ENCODE measurements at places on chromosomes 6 and 20.

DNA sequence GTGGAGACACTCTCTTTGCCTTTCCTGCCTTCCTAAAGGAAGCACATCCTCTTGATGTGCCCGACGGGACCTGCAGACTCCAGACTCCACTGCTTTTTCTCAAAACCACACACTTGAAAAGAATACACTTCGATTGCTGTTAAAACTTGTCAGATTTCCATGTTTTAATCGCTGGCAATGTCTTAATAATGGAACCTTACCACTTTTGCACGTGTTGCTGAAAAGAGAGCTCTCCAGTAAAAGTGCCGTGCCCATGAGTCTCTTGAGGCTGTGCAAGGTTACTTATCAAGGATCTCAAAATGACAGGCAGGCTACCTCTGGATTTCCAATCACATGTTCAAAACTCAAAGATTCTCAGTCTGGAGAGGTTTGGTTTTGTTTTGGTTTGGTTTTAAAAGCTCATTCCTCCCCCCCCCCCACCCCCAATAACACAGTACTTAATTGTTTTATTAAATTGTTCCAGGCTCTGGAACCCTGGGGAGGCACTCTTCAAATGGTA is 12.0 kb upstream of the TFAP2A start:
- no peak for DNase-seq

GRCh38 chr6:159999240-159999671 is 30.4 kb downstream of the IGF2R start:
- DNase-seq = no peak

DNA sequence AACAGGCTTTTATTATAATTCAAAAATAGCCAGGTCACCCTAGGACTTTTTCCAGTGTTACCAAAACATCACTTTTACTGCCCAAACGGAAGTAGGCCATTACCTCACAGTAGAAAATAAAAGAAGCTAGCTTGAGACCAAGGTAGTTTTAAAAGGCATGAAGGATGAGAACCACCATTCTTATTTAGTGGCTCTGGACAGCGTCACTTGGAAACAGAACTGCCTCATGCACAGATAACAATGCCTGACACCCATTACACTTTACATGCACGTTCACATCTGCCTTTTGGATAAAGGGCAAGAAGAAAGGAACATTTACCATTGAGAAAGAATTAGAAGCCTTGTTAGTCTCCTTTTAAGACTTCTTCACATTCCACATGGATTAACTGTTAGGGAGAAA is 1.9 kb upstream of the PAQR8 start:
- no peak for DNase-seq

GRCh38 chr20:36197271-36197670 is 39.0 kb upstream of the AAR2 start:
- no peak for DNase-seq

DNA sequence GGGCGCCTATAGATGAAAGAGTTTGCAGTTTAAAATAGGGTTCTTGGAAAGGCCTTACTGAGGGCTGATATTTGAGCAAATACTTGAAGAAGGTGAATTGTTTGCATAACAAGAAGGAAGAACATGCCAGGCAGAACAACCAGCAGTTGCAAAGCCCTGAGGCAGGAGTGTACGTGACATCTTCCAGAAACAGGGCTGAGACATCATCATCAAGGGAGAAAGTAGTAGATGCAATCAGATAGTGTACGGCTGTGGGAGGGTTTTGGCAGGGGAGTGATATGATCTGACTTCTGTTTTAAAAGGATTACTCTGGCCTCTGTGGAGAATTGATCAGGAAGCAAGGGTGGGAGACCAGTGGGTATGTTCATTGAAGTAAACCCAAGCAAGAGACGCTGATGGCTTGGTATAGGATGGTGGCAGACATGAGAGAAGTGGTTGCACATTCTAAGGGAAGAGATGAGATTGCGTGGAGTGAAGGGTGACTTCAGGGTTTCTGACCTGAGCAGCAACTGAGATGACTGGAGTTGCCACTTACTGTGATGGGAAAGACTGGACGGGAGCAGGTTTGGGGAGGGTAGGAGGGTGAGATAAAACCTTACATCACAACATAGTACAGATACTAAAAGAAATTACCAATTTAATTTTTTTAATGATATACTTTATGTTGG is 28.8 kb downstream of the RIOK1 start:
- no peak for DNase-seq

DNA sequence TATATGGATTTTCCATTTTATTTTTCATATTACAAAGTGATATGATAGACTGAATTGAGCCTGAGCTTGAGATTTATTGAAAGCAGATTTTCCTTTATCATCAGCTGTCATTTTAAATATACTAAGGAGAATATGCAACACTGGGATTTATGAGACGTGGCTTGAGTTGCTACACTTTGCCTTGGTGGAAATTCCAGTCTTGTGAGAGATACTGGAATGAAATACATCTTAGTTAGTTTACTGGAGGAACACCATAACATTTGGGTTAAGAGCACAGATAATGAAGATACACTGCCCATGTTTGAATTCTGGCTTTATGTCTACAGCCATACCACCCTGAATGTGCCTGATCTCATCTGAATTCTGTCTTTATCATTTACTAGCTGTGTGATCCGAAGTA is 86.5 kb upstream of the IFNGR1 start:
- DNase-seq = no peak

DNA sequence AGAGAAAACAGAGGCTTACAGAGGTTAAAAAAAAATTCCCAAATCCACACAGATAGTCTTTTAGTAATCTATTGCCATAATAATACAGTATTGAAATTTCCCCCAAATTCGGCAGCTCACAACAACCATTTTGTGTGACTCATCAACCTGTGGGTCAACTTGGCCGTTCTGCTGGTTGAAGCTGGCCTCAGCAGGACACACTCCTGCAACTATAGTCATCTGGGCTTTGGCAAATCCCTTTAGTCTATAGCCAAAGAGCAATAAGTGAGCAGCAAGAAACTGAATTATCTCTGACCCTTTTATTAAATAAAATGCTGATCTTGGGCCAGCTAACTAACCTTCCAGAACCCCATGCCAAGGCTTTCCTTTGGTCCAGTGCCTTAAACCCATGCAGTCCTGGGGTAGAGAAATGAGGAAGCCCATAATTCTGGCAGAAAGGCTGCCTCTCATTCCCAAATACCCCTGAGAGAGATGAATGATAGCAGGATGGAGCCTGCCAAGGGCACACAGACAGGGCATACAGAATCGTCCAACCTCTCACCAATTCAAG is 17.2 kb upstream of the SNAP25 start:
- DNase-seq = no peak

GRCh38 chr20:52105442-52106422 is 85.8 kb downstream of the ZFP64 start:
- DNase-seq = no peak

DNA sequence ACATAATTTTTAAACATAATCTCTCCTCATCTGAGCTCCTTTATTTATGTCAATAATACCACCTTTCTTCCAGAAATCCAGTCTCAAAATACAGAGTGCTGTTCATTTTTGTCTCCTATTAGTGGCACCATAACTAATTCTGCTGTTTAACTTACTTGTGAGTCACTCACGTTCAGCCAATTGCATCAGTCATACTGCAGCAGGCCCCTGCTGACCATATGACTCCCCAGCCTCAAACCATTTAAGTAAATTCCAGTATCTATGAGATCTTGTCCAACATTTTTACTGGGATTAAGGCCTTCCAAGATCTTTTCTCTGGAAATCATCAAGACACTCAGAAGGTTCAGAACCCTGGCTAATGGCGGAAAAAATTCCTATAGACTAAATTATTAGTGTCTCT is 982.2 kb upstream of the MAP3K7 start:
- DNase-seq = no peak

- DNase-seq = no peak
These were observed 76.6 kb downstream of the PKHD1 start for GRCh38 chr6:52010806-52011205.

GRCh38 chr6:90442366-90442765 is 144.5 kb downstream of the MAP3K7 start:
- no peak for DNase-seq

DNA sequence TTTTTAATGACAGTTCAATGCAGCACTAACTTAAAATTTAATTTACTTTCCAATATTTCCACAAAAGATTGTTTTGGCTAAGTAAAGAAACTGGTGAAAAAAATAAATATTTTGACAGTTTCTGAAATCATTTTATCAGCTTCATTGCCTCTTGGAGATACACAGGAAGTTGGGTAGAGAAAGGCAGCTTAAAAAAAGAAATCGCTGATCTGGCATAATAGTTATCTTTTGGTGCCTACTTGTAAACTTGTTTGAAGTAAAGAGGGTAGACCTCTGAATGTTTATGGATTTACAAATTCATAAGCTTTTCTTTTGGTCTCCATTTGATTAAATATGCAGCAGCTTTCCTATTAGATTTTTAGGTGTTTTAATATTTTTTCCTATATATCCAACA is 103.4 kb downstream of the RTN4IP1 start:
- no peak for DNase-seq

GRCh38 chr6:138803861-138804260 is 8.0 kb downstream of the ECT2L start:
- DNase-seq = no peak

DNA sequence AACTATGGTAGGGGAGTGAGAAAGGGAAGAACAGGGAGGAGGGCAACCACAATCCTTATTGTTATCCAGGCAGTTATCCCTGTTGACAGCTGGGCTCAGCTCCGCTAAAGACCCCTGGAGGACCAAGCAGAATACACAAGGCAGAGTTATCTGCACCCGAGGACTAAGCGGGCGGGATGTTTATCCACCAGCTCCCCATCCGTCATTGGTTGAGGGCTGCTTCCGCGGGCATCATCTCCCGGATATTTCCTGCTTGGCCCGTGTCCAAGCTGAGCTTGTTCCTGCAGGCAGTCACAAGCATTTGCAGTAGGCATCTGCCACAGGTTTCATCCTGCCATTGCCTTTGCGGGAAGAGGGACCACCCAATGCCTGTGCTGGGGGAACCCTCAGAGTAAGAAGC is 102.1 kb downstream of the DLGAP4 start:
- DNase-seq = no peak

GRCh38 chr6:54335871-54336270 is 27.6 kb downstream of the TINAG start:
- no peak for DNase-seq

- no peak for DNase-seq
These were observed 312.9 kb downstream of the SAMD5 start for GRCh38 chr6:147821295-147821897.

DNA sequence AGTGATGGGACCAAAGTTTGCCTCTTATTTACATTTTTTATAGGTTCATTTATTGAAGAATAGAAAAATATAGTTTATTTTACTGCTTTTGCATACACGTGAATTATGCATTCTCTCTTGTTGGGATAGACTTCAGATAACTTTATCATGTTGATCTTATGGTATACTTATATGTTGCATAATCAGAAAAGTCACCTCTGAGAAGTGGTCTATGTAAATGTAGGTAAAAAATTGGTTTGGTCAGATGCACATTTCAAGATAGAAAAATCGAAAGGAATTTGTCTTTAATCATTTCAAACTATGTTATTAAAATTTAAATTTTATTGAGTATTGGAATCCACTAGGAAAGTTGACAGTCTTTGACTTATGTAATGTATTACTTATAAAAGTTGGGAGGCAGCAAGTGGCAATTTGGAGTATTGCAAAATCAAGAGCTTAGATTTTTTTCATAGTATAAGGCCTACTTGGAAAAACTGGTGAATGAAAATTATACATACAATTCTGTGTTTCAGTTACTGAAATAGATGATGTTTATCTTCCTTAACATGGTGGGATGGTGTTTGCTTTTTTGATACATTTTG is 2.4 kb downstream of the PHF3 start:
- DNase-seq = no peak

DNA sequence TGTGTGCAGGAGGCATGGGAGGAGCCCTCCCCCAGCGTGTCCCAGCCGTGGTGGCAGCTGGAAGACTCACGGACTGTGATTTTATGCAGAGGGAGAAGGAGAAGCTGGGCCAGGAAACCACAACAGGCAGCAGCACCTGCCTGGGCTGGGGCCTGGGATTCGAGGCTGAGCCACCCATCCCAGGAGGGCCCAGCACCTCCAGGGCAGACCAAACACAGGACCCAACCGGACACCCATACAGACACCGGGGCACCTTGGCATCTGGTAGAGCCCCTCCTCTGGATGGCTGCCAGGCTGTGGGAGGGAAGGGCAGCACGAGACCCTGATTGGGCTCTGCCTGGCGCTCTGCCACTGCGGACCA is 41.7 kb upstream of the CHRNA4 start:
- DNase-seq = no peak
